Activated CD4-positive, alpha-beta T cell treated with anti-CD3 and anti-CD28 coated beads, Interleukin-2, amount 10 ng/mL, durations not matched to agents 24 days and 14 days (primary cell): ENCODE measurements at places on chromosomes 12 and 14. TPM values are rescaled to one million over a fixed set of nuclear protein-coding genes. Genes with fewer than 3 reads are reported as not detected.

DNA sequence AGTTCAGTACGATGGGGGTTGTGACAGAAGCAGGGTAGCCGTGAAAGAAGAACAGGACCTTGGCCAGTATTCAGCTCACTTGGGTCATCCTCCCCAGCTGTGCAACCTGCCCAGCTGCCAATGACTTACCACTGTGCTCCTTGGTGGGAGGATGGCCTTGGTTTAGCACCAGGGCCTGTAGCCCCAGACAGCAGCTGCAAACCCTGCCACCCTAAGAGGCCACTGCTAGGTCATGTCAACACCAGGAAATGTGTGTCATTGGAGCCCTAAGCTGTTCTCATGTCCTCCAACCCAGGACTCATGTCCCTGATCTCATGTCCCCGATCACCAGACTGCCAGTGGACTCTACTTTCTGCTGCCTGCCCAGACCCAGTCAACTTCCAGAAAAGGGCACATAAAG is 3.0 kb upstream of the CRACR2A start:
- H3K36me3 ChIP-seq: peaks cover 29% of the 10 kb centered on the region
- H3K4me3 ChIP-seq: no peak overlapping the region
- DNase-seq: no peak
- peaks cover 30% of the 10 kb centered on the region for H3K4me1 ChIP-seq
- H3K27ac ChIP-seq: no peak overlapping the region

GRCh38 chr14:94631536-94632304 is 19.5 kb downstream of the SERPINA3 start:
- H3K36me3 ChIP-seq: no peaks in the 10 kb centered on the region
- DNase-seq: no peak
- H3K27me3 ChIP-seq: peaks cover 4% of the 10 kb centered on the region
- H3K4me1 ChIP-seq: no peaks in the 10 kb centered on the region
- no peak overlapping the region for H3K27ac ChIP-seq

DNA sequence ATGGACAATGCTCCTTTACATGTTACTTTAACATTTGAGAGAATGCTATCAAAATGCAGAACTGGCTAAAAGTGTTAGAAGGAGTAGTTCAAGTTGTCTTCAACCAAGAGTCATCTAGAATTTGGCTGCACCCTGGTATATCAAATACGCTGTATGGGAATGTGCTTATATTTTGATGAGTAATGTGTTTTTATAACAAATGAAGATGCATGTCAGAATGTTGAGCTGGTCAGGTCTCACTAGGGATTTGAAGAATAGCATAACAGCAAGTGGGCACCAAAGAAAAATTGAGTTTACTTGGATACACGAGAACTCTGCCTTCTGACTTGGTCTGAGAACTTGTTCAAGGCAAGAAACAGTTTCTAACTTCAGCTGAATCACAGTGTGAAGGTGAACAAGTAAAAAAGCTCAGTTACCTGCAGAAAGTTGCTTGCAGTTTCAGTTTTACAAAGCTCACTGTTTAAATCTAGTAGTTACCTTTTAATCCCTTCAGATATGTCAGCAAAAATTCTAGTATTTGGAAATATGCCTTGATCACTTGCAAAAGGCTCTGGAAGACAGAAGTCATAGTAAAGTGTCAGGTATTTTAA is 82.3 kb downstream of the PDE3A start:
- no peak for DNase-seq
- no peaks in the 10 kb centered on the region for H3K4me1 ChIP-seq
- no peaks in the 10 kb centered on the region for H3K27me3 ChIP-seq
- H3K36me3 ChIP-seq: no peaks in the 10 kb centered on the region
- no peak overlapping the region for H3K4me3 ChIP-seq

DNA sequence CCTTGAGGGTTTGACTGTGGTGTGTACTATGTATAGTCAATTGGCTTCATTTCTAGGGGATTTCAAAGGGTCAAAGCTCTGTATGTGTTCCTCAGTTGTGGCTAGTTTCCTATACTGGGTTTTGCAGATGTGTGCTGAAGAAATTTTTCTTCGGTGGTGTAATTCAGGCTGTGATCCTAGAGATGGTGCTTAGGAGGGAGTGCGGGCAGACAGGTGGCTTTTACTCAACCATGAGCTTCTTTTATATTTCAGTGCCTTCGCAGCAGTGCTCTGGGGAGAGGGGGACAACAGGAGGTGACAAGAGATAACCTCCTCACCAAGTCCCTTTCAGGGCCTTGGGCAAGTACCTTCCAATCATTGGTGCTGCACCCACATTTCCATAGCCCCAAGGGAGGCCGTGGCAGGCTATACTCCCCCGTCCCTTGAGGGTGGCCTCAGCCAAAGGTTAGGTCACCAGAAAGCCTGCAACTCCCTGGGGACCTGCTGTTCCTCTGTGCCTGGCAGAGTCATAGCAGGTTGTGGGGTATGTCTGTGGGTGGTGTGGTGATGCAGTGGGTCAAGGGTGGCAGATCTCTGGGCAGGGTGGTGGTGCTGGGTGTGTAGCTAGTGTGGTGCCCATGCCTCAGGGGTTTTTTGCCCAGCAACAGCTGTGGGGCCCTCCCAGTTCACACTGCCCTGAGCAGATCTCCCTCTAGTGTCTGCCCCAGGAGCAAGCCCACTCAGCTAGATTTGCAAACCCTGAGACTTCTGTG is 37.0 kb upstream of the TMX1 start:
- H3K27me3 ChIP-seq: peaks cover 17% of the 10 kb centered on the region
- no peak for DNase-seq
- no peaks in the 10 kb centered on the region for H3K4me1 ChIP-seq
- no peak overlapping the region for H3K27ac ChIP-seq
- no peaks in the 10 kb centered on the region for H3K36me3 ChIP-seq

GRCh38 chr12:58812214-58812613 is 108.1 kb downstream of the LRIG3 start:
- H3K4me3 ChIP-seq: no peak overlapping the region
- H3K4me1 ChIP-seq: no peaks in the 10 kb centered on the region
- no peak for DNase-seq

- peaks cover 65% of the 10 kb centered on the region for H3K4me1 ChIP-seq
- no peaks in the 10 kb centered on the region for H3K27me3 ChIP-seq
- peak within 1 kb of the TSS; percentile 96 for H3K4me3 ChIP-seq
- H3K36me3 ChIP-seq: peaks cover 59% of the 10 kb centered on the region
Observed at GRCh38 chr14:24634158-24634557, at the start of gene GZMB. Gene GZMB, minus strand, starts transcription at chr14:24634190. Its CDS starts 30 bp downstream, at chr14:24634160.

- H3K27me3 ChIP-seq: no peaks in the 10 kb centered on the region
- H3K27ac ChIP-seq: no peak overlapping the region
- no peaks in the 10 kb centered on the region for H3K4me1 ChIP-seq
- DNase-seq: peak; percentile 93
Observed at GRCh38 chr14:103546652-103547454, 15.6 kb downstream of the BAG5 start.

DNA sequence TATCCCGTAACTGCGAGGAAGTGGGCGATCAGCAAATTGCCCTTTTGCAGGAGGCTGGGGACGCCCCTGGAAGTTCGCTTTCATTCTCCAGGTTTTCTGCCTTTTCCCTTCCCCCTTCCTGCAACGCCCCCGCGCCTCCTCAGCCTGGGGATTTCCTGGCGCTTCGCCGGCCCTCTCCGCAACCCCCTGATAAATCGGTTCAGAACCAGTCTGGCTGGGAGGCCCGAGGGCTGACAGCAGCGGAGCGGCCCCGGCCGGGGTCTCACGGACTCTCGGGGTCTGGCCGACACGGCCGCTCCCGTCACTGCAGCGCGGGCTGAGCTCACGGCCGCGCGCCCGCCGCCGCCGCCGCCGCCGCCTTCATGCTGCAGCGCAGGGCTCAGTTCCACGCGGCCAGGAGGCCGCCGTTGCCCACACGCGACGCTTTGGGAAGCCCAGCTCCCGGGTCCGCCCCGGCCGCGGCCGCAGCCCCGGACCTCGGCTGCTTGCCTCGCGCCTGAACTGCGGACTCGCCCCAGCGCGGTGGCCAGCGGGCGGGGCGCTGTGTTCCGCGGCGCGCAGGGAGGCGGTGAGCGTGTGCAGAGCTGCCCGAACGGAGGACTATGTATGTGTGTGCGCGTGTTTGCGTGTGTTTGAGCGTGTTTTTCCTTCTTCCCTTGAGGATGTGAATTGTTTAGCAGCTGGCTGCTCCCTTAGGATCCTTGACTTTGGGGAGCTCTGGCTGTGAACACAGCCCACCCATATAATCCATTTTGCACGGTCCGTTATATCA is at the start of gene LRFN5:
Gene LRFN5 (plus strand): TSS at position 345 of the 772 bp plus-strand sequence.
- no peak for DNase-seq
- H3K27ac ChIP-seq: peak within 1 kb of the TSS; percentile 25
- no peaks in the 10 kb centered on the region for H3K36me3 ChIP-seq
- peak within 1 kb of the TSS; percentile 70 for H3K4me3 ChIP-seq

DNA sequence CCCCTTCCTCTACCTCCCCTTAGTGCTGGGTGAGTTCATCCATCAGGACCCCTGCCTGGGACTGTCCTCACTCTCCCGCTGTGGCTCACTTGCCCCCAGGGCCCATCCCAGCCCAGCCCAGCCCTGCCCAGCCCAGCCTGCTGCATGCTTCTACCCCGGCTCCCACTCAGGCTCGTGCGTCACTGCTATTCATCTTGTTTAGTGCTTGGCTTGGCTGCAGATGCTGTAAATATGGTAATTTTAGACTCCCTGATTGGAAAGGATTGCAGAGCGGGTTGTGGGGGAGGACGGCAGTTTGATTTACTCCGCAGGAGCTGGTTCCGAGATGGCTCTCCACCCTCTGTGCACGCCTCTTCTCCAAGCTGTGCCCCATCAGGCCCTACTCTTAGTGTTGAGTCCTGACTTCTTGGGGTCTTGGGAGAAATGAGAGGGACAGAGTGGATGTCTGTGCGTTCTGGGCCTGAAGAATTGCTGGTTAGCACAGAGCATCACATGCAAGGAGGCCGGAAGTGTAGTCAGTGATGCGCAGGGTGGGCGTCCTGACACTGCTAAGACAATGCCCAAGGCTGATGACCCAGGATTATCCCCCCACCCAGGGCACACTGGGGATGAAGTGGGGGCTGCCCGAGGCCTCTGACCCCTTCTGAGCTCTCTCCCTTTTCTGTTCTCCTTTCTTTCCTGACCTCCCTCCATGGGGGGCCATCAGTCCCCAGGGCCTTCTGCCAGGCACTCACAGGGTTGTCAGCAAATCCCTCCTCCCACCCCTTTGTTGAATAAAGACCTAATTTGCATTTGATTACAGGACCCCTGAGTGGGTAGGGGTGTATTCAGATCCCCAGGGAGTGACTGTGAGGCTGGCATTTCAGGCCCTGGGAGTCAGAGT is 244.4 kb downstream of the ZFP36L1 start:
- no peaks in the 10 kb centered on the region for H3K27me3 ChIP-seq
- H3K4me3 ChIP-seq: no peak overlapping the region
- no peaks in the 10 kb centered on the region for H3K36me3 ChIP-seq
- peaks cover 6% of the 10 kb centered on the region for H3K4me1 ChIP-seq
- no peak for DNase-seq
- H3K27ac ChIP-seq: no peak overlapping the region

GRCh38 chr14:66311990-66312389 is 174.2 kb upstream of the CCDC196 start:
- H3K27ac ChIP-seq: no peak overlapping the region
- no peak for DNase-seq
- no peaks in the 10 kb centered on the region for H3K27me3 ChIP-seq
- H3K4me1 ChIP-seq: no peaks in the 10 kb centered on the region

- no peaks in the 10 kb centered on the region for H3K27me3 ChIP-seq
- peaks cover 47% of the 10 kb centered on the region for H3K36me3 ChIP-seq
- DNase-seq: peak; percentile 67
- no peak overlapping the region for H3K27ac ChIP-seq
- no peak overlapping the region for H3K4me3 ChIP-seq
- H3K4me1 ChIP-seq: peaks cover 37% of the 10 kb centered on the region
Observed at GRCh38 chr14:89349171-89350008, 67.6 kb downstream of the FOXN3 start.

DNA sequence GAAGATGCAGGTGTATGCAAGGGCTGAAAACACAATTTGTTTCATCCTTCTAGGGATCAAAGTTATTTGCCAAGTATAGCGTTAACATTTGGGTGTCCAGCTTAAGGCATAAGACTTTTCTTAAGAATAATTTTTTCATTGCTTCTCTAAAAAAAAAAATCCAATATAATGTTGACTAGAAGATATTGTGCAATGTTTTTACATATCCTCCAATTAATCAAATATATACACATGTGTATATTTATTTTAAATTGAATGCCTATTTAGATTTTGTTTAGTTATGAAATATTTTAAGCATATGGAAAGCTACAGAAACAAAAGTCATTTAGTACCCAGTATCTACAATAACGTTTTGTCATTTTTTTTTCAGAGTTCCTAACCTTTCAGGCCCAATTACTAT is 28.5 kb upstream of the KRR1 start:
- no peak overlapping the region for H3K27ac ChIP-seq
- DNase-seq: no peak
- H3K27me3 ChIP-seq: peaks cover 42% of the 10 kb centered on the region
- no peaks in the 10 kb centered on the region for H3K4me1 ChIP-seq
- H3K4me3 ChIP-seq: no peak overlapping the region
- no peaks in the 10 kb centered on the region for H3K36me3 ChIP-seq

GRCh38 chr12:116389990-116390389 is 112.5 kb upstream of the MED13L start:
- peaks cover 3% of the 10 kb centered on the region for H3K27me3 ChIP-seq
- peaks cover 4% of the 10 kb centered on the region for H3K4me1 ChIP-seq
- H3K36me3 ChIP-seq: no peaks in the 10 kb centered on the region
- no peak overlapping the region for H3K27ac ChIP-seq
- no peak for DNase-seq
- H3K4me3 ChIP-seq: no peak overlapping the region

DNA sequence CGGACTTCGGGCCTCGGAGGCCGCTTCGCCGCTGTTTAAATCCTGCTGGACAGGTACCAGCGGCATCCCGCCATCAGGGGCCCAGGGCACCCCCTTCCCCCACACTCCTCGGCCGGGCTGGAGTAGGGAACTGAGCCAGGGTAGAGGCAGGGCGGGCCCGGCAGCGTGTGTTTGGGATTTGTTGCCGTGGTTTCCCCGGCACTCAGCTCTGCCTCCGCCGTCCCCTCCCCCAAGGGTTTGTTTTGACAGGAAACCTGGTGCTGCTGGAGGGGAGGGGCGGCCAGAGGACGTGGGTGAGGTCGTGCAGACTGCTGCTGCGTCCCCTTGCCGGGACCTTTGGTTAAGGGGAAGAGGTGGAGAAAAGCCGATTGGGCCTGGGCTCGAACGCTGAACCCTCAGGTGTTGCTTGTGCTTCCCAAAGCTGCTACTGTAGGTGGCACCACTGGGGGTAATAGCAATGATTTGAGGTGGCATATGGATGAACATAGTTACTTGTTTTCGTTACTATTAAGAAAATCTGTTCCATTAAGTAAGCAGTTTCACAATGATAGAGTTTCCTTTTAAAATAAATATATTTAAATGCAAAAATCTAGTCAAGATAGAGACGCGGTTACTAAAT is 778 bp downstream of the TCP11L2 start:
- H3K27me3 ChIP-seq: no peaks in the 10 kb centered on the region
- H3K36me3 ChIP-seq: peaks cover 2% of the 10 kb centered on the region
- H3K27ac ChIP-seq: peak overlapping the region; percentile 100
- peaks cover 37% of the 10 kb centered on the region for H3K4me1 ChIP-seq
- H3K4me3 ChIP-seq: peak overlapping the region; percentile 97

Gene SERPINA5
- total RNA-seq: not detected in 2 replicates

Gene TMTC1
- 0.49 and 0.73 TPM in 2 replicates for total RNA-seq

Gene B3GNT4
- total RNA-seq: 0.64 and 1.0 TPM in 2 replicates

Gene ABCD2
- 7.0 and 7.4 TPM in 2 replicates for total RNA-seq

Gene ANKRD33
- not detected in 2 replicates for total RNA-seq

Gene CMA1
- not detected in 2 replicates for total RNA-seq

Gene SIX6
- not detected in 2 replicates for total RNA-seq

Gene TDRD9
- total RNA-seq: 0.12 and 0.19 TPM in 2 replicates

Gene MUCL1
- 0.54 and 0.84 TPM in 2 replicates for total RNA-seq

Gene CAPZA3
- total RNA-seq: not detected in 2 replicates
